ENCODE measurements at places on chromosomes 6 and 20. TPM values are rescaled to one million over a fixed set of nuclear protein-coding genes. Genes with fewer than 3 reads are reported as not detected.

VIP gene
- total RNA-seq, result not detected

TINAG gene
- not detected for total RNA-seq

HLA-DQA1 gene
- not detected for total RNA-seq

OR2B6 gene
- total RNA-seq, result not detected

KIAA1755 gene
- total RNA-seq, result 4.9 TPM

SCUBE3 gene
- 1.8 TPM for total RNA-seq

HCRTR2 gene
- not detected for total RNA-seq

MAFB gene
- 42.8 TPM for total RNA-seq

DZANK1 gene
- total RNA-seq, result 1.5 TPM

SLCO4A1 gene
- 0.72 TPM for total RNA-seq

FOXA2 gene
- total RNA-seq, result not detected

NRN1 gene
- 0.65 TPM for total RNA-seq

KCNG1 gene
- 3.0 TPM for total RNA-seq

DNA sequence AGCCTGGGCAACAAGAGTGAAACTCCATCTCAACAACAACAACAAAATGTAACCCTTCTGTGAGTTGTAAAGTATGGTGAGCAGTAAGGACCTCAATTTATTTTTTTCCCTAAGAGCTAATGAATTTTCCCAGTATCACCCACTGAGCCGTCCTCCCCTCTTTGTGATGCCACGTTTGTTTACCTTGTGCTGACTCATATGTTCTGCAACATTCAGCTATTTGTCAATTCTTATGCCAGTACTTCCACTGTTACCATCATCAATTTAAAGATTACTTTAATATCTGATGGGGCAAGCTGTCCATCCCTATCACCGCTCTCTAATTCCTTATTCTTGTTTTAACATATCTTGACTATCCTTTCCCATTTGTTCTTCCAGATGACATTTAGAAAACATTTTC is 37.5 kb downstream of the MAK start:
- peak; percentile 4 for DNase-seq

DNA sequence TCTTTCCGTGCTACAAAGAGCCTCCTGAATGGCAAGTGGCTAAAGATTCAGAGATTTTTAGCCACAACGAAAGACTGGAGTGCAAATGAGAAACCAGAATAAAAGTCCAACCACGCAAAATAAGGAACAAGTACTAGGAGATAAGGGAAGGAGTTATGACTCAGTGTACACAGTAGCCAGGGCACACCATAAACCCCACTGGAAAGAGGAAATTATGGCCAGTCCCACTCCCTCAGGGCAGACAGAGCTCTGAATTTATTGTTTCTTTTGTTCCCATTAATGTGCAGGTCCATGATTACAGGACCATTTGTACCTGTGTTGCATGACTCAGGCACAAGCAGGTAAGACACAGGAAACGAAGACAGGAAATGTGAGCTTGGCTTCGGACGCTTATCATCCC is 150.3 kb upstream of the PREP start:
- DNase-seq, result no peak

- DNase-seq, result peak; percentile 35
Measured at GRCh38 chr6:47483853-47484546, 6.4 kb downstream of the CD2AP start.

- DNase-seq, result no peak
Measured at GRCh38 chr6:80696268-80696667, 589.8 kb downstream of the BCKDHB start.

DNA sequence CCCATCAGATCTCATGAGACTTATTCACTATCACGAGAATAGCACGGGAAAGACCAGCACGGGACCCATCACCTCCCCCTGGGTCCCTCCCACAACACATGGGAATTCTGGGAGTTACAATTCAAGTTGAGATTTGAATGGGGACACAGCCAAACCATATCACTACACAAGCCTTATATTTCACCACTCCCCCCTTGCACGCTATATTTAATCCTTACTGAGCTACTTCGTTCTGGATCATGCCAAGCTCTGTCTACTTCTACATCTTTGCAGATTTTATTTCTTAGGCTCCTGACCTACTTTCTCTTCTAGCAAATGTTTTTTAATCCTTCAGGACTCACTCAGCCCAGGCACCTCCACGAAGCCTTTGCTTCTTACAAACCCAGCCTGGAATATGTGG is 452.6 kb upstream of the SOX4 start:
- DNase-seq, result no peak

DNA sequence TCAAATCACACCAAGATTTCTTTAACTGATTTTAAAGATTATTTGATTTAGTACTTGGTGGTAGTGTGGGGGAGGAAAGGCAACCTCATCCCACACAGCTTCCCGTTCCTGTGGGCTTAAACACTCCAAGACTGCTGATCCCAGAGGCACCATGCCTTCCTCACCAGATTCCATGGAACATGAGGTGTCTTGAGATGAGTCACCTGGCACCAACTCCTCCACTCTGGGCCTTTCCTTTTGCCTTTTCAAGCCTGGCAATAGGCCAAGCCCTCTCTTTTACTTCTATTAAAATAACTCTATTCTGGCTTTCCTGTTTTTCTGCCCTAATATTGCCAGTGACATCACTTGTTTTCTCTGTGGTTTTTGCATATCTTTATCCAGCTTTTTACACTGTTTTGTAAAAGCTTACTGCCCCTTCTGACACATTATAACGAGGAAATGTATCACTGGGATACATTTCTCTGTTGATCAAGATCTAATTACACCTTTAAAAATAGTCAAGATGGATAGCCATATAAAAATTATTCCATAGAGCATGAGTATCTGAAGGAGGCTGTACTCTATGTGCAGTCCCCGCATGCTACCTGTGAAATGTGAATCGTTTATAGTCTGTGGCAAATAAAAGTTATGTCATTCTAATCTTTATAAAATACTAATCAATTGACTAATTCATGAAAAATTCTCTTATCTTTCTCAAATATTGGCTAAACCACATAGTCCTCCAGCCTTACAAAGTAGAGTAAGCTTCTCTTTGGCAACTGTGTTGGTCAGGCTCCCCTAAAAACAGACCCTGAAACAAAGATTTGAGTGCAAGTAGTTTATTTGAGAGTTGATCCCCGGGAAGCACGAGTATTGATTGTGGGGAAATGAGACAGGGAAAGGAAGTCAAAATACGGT is 257.8 kb upstream of the KCNQ5 start:
- DNase-seq, result peak; percentile 96

GRCh38 chr20:15512916-15513315 is 1060.3 kb downstream of the KIF16B start:
- DNase-seq, result no peak

GRCh38 chr6:74939151-74939708 is 266.6 kb downstream of the COL12A1 start:
- DNase-seq, result no peak

GRCh38 chr20:4136078-4136966 is 121.0 kb upstream of the RNF24 start:
- no peak for DNase-seq

DNA sequence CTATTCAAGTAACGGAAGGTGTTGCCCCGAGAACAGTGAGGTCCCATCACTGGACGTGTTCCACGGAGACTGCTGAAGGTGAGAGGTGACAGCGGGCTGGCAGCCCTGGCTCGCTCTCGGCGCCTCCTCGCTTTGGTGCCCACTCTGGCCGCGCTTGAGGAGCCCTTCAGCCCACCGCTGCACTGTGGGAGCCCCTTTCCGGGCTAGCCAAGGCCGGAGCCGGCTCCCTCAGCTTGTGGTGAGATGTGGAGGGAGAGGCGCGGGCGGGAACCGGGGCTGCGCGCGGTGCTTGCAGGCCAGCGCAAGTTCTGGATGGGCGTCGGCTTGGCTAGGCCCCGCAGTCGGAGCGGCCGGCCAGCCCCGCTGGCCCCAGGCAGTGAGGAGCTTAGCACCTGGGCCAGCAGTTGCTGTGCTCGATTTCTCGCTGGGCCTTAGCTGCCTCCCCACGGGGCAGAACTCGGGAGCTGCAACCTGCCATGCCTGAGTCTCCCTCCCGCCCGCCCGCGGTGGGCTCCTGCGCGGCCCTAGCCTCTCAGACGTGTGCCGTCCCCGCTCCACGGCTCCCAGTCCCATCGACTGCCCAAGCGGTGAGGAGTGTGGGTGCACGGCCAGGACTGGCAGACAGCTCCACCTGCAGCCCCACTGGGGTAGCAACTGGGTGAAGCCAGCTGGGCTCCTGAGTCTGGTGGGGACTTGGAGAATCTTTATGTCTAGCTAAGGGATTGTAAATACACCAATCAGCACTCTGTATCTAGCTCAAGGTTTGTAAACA is 77.6 kb downstream of the RNF182 start:
- no peak for DNase-seq

DNA sequence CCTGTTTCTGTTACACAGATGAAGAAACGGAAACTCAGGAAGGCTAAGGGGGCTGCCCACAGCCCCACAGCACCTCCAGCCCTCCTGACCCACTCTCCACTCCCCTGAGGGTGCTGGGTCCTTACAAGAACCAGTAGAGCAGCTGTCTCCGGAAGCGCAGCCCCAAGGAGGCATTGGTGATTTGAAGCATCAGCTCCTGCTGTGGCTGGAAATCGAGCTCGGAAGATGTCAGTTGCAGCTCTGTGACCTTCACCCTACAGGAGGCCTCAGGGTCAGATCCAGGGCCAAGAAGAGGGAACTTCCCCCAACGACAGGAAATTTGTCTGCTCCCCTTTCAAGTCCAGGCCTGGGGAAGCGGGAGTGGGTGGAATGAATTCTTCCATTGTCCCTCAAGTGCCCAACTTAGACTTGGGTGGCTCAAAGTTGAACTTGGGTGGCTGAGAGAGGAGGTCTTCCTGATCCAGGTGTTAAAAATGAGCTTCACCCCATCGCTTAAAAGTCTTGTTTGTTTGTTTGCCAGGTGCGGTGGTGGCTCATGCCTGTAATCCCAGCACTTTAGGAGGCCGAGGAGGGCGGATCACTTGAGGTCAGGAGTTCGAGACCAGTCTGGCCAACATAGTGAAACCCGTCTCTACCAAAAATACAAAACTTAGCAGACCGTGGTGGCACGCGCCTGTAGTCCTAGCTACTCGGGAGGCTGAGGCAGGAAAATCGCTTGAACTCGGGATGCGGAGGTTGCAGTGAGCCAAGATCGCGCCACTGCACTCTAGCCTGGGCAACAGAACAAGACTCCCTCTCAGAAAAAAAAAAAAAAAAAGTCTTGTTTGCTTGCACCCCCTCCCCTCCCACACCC is 1.9 kb downstream of the PLTP start:
- DNase-seq, result no peak

- DNase-seq, result no peak
Measured at GRCh38 chr6:39999006-39999867, 65.0 kb upstream of the MOCS1 start.

DNA sequence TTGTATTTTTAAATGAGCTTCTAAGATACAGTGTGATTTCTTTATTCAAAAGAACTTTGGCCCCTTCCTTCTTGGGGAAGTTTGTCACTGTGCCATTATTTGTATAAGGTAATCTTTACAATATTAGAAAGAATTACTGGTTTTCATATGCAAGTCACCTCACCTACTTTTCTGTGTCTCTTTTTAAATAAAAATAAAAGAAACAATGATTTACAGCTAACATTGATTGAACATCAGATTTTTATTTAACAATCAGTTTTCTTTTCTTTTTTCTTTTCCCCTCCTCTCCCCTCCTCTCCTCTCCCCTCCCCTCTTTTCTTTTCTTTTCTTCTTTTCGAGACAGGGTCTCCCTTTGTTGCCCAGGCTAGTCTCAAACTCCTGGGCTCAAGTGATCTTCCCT is 46.0 kb downstream of the CDC40 start:
- no peak for DNase-seq

DNA sequence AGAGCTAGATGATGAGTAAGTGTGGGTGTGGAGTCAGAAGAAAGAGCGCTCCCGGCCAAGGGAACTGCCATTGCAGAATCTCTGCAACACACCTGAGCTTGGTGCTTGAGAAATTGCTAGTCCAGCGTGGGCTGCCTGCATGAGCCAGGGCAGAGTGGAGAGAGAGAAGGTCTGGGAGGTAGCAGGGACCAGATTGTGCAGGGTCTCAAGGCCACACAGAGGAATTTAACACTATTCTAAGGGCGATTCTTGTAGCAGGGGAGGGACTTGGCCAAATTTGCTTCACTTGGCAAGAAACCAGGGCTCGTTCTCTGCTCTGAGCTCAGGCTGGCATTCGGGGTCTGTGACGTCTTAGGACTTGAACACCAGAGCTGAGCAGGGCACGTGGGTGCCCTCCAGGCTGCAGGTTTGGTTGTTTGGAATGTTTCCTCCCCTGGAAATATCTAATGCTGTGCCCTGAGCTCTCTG is 53.5 kb downstream of the BCAS4 start:
- DNase-seq, result peak; percentile 52

DNA sequence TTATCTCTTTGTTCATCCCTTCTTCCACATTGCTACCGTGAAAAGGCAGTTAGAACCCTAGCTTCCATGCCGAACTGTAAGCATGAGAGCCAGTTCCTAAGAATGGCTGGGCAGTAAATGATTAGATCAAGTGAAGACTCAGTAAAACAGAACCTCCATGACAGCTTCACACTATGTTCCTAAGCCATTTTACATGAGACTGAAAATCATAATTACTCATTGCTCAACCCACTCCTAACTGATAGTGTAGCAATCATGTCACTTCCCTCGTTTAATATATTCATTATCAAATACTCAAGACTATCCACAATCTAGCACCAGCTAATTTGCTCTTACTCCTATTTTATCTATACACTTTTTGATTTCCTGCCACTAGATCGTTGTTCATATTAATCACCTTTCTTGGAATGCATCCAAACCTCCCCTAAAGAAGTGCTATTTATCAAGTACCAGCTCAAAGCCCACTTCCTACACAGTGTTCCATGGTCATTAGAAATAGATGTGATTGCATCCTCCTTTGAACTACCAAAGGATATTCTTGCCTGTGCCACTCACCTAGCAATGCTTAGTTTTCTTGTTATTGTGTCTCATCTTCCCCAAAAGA is 6.0 kb downstream of the TMEM30A start:
- DNase-seq, result no peak

- no peak for DNase-seq
Measured at GRCh38 chr6:163843218-163843617, 428.7 kb downstream of the QKI start.

GRCh38 chr6:16493112-16493511 is 254.7 kb downstream of the GMPR start:
- no peak for DNase-seq

DNA sequence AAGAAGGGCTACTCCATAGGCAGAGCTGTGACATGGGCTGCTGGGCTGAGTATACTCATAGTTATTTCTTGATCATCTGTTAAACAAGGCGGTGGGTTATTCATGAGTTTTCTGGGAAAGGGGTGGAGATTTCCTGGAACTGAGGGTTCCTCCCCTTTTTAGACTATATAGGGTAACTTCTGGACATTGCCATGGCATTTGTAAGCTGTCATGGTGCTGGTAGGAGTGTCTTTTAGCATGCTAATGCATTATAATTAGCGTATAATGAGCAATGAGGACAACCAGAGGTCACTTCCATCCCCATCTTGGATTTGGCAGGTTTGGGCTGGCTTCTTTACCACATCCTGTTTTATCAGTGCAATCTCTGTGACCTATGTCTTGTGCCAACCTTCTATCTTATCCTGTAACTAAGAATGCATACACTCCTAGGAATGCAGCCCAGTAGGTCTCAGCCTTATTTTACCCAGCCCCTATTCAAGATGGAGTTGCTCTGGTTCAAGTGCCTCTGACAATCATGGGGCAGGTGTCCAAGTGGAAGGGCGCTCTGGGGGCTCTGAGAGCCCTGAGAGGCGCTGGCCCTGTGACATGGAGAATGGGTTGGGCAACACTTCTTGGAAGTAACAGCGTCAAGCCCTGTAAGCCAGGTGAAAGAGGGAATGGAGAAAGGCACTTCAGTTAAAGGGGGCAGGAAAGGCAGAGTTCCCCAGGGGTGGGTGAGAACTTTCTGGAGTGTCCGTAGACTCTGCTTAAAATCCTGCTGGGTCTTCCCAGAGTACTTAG is 354.2 kb upstream of the SULF2 start:
- peak; percentile 68 for DNase-seq

GRCh38 chr20:37526839-37527637 is 638 bp downstream of the BLCAP start:
- DNase-seq, result peak; percentile 42

Measured in fibroblast of the aortic adventitia (primary cell).